ENCODE measurements at places on chromosomes 2 and 18.

- DNase-seq: no peak
Measured at GRCh38 chr18:41933778-41934177, 21.3 kb upstream of the PIK3C3 start.

DNA sequence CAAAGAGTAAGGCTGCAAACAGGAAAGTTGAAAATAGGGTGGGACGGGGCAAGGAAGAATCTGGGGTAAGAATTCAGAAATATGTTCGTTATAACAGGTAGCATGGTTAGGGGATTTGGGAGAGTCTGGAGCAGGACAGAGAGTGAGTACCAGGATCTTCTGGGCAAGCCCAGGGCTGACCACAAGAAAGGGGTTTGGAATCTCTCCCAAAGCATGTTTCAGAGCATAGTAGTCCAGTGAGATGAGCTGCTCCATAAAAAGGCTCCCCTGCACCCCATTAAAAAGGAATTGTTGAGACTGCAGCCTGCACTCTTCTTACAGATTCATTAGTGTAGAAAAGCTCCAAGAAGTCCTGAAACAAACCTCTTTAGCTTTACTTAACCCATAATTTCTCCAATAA is 291.1 kb downstream of the MTX2 start:
- no peak for DNase-seq

DNA sequence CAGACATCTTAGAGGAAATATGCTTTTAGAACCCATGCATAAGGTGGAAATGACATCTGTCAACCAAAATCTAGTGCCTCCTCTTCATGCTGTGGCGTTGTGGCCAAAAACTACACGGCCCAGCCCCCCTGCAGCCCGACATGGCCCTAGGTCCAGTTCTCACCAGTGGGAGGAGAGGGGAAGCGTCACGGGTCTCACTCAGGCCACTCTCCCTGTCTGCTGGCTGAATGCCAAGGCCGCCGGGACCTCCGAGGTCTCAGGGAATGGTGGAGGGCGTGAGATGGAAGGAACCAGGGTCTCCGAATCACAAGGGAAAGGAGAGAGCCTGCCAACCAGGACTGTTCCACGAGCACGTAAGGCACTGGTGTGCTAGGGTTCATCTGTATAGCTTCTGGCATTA is 361.0 kb downstream of the ANAPC1 start:
- DNase-seq: no peak

- DNase-seq: no peak
Measured at GRCh38 chr2:208983486-208983885, 440.4 kb upstream of the MAP2 start.

DNA sequence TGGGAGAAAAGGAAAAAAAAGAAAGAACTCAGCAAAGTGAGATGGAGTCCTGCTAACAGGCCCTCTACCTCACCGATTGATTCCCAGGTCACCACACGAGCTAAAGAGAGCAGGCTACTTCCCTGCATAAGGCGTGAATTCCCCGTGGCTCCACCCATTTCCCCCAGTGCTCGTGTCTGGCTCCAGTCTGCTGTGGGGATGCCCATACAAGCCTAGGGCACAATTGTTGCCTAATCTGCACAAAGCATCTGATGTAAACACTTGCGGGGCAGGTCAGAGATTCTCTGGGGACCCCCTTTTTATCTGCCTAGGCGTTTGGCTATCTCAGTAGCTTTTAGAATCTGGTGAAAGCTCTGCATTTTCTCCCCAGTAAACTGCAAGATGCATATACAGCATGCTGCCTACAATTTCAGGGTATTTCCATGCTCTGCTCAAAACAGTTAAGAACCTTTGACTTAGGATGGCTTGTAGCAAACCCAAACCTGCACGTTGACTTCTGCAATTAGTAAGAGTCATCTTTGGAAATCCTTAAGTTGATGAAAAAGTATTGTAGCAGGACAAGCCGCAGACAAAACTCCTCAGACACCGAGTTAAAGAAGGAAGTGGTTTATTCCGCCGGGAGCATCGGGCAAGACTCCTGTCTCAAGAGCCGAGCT is 34.8 kb downstream of the MYO3B start:
- no peak for DNase-seq

- no peak for DNase-seq
Measured at GRCh38 chr2:206784559-206785353, 19.4 kb downstream of the FASTKD2 start.

GRCh38 chr2:177698281-177698680 is 305.7 kb downstream of the AGPS start:
- no peak for DNase-seq

DNA sequence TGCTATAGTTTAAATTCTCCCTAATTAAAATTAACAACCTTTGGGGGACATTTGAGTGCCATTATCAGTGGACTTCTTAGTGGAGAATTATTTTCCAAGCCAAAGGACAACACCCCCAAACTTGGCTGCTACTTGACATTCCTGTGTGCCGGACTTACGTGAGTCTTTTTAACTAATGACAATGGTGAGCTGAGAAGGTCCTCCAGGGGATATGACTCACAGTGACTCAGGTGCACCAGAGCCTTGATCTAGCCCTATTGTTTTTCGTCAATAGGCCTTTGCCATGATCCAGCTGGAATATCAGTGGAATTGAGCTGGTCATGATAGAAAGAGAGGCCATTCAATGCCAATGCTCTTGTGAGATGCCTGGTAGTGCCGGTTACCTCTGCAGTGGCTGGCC is 118.1 kb upstream of the CXCR4 start:
- DNase-seq: no peak

- no peak for DNase-seq
Measured at GRCh38 chr2:144402251-144402650, 117.7 kb downstream of the ZEB2 start.

DNA sequence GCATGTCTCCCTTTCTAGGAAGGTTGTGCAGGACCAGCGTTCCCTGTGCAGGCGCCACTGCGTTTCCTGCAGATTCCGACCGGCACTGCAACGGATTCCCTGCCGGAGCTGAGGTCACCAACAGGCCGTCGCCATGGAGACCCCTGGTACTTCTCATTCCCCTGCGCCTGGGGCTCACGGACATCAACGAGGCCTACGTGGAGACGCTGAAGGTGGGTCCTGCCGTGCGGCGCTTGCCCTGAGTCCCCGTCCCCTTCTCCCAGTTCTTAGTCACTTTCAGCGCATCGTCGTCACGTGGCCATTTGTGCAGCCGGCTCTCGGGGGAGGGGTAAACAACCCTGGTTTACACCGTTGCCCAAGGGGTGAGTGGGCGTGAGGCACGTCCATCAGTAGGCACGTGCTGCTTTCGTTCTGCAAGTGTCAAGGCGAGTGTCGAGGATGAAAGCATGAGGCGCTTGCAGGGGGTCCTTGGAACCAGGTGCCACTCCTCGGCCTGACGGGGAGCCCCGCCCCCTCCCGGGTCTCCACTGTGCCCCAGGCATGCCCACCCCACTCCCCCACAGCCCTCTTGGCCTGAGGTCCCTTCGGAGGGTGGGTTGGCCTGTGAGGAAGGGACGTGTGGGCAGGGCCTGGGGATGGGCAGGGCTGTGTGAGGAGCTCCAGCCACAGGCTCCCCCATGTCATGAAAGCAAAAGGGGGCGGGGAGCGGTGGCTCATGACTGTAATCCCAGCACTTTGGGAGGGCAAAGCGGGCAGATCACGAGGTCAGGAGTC is 19.8 kb downstream of the DTYMK start:
- peak; percentile 50 for DNase-seq

DNA sequence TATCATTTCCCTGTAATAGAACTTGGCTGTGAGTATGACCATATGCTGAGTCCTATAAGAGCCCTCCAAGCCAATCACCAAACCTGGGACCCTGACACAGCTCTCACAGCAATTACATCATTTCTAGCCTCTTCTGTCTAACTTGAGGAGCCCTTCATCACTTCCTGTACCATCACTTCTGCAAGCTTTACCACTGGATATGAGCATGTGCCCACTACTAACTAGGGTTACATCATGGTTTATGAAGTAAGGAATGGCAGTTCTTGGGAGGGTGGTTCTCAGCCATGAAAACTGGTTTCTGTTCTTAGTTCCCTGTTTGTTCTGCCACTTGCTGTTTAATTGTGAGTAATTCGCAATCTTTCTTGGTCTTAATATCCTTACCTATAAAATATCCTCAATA is 31.0 kb upstream of the EPB41L3 start:
- DNase-seq: no peak

- no peak for DNase-seq
Measured at GRCh38 chr18:36856815-36857214, 27.9 kb downstream of the KIAA1328 start.

DNA sequence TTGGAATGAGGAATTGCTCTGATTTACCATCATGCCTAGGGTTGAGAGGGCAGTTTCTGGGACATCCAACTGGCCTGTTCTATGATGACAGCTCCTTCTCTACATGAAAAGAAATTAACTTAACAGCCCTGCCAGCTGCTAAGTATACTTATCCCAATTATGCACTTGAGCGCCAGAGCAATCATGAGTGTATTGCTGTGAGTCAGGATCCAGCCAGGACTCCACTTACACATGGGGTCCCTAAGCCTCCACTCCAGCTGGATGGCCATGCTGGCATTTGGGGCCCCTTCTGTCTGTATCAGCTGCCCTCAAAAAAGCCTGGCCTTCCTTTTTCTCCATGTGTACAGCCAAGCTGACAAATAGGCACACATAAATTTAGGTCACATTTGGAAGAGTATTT is 481.9 kb downstream of the TMX3 start:
- no peak for DNase-seq

DNA sequence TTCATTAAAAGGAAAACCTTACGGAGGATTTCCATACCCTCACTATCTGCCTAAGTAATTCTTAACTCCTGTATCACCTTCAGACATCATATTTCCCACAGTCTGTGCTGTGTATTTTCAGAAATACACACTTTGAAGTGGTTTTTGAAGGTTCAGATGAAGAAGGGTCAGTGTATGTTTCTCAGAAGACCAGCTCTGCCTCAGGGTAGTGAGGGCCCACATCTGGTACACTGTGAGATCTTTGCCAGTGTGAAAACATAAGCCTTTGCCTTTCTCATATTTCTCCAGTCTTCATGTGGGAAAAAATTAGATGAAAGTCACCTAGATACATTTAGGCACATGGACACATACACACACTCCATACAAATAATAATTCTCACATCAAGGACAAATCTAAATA is 408.4 kb downstream of the RIT2 start:
- DNase-seq: no peak

- no peak for DNase-seq
Measured at GRCh38 chr2:38661306-38661705, 4.6 kb upstream of the GALM start.

DNA sequence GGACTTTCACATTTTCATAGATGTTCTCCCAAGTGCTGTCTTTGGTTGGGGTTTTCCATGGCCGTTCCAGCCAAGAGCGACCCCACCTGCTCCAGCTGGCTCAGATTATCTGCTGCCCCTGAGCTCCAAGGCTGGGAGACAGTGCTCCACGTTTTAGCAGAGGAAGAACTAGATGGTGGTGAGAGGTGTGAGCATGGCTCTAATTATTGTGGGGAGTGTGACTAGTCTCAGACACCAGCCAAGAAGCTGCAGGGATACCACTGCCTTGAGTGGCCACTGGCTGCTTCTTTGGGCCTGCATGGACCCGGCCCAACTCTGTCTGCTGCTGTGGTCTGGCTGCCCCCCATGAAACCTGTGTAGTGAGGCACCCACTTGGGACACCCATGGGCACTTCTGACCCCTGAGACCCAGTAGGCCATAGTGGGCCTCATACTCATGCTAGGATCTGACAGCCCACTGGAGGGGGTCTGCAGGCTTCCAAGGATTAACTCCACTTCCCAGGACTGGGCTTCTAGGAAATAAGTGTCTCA is 2.8 kb upstream of the NCL start:
- DNase-seq: no peak

DNA sequence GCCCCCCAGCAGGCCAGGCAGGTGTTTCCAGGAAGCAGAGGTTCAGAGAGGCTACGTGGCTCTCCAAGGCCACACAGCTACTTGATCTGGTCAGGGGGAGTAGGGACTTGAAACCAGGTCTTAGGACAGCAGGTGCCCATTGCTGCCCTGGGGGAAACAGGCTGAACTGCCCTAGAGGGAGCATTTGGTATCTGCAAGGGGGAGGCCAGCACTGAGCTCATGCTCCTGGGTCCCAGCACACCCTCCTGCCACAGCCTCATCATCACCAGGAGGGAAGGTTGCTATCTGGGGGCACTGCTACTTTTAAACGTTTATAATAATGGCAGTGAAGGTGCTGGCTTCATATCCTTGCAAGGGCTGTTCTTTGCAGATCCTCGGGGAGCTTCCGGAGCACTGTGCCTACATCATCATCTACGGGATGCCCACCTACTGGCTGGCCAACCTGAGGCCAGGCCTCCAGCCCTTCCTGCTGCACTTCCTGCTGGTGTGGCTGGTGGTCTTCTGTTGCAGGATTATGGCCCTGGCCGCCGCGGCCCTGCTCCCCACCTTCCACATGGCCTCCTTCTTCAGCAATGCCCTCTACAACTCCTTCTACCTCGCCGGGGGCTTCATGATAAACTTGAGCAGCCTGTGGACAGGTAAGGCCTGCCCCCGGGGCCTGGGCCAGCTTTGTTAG is 36.1 kb downstream of the ABCG8 start:
- DNase-seq: no peak

DNA sequence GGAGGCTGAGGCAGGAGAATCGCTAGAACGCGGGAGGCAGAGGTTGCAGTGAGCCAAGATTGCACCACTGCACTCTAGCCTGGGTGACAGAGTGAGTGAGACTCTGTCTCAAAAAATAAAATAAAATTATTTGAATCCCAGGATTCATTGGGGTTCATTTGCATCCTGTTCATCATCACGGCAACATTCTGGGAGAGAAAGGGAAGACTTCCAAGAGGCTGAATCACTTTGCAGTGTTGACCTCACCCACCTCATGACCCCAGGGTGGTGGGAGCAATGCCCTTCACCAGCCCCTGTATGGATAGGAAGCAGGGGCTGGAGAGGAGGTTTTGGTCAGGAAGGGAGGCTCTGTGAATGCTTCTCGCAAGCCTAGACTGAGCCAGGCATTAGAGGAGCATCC is 195.6 kb downstream of the CTIF start:
- no peak for DNase-seq

- DNase-seq: no peak
Measured at GRCh38 chr2:97849881-97850528, 136.6 kb downstream of the ZAP70 start.

DNA sequence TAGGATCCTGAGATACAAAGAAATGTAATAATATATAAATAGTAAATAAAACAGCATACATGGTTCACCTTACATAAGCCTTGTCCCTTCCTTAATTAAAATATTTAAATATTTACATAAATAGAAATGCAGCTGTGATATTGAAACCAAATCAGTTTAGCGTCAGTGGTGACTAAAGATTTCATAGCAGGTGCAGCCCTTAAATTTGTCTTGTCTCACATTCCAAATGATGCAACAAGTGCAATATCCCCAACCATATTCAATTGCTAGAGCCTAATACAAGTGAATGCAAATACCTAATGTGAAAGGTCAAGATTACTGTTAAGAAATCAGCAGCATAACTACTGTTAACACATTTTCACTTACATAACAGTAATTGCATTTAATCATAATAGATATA is 539.5 kb downstream of the NYAP2 start:
- no peak for DNase-seq

- no peak for DNase-seq
Measured at GRCh38 chr2:98369710-98370239, 23.5 kb downstream of the CNGA3 start.
